ENCODE measurements at places on chromosomes 7 and 10. TPM values are rescaled to one million over a fixed set of nuclear protein-coding genes. Genes with fewer than 3 reads are reported as not detected.

The NPC1L1 gene
- polyA plus RNA-seq: 0.03 TPM

DNA sequence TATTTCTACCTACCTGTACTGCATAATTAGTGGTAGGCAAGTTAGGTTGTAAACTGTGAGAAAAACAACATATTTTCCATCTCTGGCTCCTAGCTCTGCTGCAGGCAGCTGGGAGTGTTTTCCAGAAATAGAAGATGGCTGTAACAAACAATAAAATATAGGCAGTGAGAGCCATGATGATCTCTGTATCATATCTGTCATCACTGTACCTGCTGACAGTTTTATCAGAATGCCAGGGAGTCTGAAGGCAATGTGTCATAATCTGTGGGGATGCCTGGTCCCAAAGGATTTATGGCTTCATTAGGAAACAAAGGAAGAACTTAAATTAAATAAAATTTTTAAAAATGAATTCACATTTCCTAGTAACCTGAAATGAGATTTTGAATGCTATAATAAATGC is 160.9 kb upstream of the SMIM30 start:
- no peak for DNase-seq

The MLXIPL gene
- polyA plus RNA-seq: 13.1 TPM

DNA sequence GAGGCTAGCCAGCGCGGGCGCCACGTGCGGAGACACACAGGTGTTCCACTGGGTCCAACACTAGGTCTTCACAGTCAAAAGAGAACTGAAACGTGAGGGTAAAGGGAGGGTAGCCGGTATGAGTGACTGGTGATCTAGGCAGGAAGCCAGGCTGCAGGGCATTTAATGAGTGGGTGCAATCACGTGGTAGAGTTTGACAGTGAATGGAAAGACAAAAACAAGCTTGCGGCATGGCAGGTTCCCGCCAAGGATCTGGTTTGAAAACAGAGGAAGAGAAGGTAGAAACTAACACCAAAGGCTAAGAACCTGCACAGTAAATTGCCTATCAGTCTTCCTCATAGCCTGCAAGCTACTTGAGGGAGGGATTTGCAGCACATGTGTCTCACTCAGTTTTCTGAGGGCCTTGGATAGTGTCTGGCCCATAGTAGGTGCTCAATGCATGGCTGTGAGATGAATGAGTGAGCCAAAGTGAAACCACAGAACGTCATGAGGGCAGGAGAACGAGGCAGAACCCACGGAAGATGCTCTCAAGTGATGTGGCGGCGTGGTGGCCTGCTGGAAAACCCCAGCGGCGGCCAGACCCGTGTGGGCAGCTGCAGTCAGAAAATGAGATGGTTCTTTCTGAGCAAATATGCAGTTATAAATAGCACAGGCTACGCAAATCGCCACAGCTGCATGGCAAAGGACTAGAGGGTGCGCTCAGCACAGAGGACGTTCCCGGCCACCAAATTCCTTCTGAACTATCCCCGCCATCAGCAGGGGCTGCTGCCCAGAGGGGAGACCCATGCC is 183.6 kb upstream of the NFE2L3 start:
- DNase-seq: no peak

The KEL gene
- 1.2 TPM for polyA plus RNA-seq

GRCh38 chr7:35241436-35241835 is 12.5 kb downstream of the TBX20 start:
- no peak for DNase-seq

GRCh38 chr10:62514079-62514693 is 140.0 kb downstream of the ZNF365 start:
- no peak for DNase-seq

DNA sequence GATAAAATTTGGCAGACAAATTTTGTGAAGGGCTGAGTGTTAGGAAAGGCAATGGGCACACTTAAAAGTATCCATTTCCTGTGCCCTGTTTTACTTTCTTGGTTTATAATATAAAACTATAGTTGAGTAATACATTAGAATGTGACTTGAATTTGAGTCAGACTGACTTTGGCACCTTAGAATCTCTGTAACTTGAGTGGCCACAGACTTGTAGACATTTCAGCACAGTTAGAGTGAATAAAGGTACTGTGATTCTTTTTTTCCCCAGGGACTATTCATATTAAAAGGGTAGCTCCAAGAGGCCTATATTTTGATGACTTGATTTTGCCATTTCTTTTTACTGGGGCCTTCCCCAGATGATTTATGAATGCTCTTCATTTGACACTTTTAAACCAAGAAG is 22.4 kb downstream of the GBF1 start:
- DNase-seq: no peak

GRCh38 chr7:103940382-103941268 is 48.8 kb downstream of the RELN start:
- no peak for DNase-seq

GRCh38 chr10:123554656-123555055 is 111.5 kb upstream of the GPR26 start:
- DNase-seq: no peak

- no peak for DNase-seq
Measured at GRCh38 chr7:107262857-107263256, 94.1 kb downstream of the HBP1 start.

The NXPH1 gene
- polyA plus RNA-seq: 0.45 TPM

The LIPK gene
- polyA plus RNA-seq: not detected

GRCh38 chr7:96719164-96719563 is 9.5 kb upstream of the SEM1 start:
- DNase-seq: peak; percentile 63

DNA sequence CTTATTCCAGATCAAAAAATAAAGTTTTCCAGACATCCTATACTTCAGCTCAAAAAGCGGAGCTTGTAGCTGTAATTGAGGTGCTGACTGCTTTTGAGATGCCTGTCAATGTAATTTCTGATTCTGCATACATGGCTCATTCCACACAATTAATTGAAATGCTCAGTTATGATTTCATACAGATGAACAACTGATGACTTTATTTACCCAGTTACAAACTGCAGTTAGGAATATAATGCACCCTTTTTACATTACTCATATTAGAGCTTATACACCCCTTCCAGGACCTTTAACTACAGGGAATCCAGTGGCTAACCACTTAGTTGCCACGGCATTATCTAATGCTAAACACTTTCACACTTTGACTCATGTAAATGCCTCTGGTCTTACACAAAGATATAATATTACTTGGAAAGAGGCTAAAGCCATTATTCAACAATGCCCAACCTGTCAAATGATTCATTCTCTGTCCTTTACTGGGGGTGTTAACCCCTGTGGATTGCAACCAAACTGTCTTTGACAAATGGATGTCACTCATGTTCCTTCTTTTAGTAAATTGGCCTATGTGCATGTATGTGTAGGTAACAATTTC is 147.3 kb downstream of the ZNF33B start:
- DNase-seq: no peak

GRCh38 chr7:108525327-108525984 is 479 bp downstream of the PNPLA8 start:
- peak; percentile 85 for DNase-seq

DNA sequence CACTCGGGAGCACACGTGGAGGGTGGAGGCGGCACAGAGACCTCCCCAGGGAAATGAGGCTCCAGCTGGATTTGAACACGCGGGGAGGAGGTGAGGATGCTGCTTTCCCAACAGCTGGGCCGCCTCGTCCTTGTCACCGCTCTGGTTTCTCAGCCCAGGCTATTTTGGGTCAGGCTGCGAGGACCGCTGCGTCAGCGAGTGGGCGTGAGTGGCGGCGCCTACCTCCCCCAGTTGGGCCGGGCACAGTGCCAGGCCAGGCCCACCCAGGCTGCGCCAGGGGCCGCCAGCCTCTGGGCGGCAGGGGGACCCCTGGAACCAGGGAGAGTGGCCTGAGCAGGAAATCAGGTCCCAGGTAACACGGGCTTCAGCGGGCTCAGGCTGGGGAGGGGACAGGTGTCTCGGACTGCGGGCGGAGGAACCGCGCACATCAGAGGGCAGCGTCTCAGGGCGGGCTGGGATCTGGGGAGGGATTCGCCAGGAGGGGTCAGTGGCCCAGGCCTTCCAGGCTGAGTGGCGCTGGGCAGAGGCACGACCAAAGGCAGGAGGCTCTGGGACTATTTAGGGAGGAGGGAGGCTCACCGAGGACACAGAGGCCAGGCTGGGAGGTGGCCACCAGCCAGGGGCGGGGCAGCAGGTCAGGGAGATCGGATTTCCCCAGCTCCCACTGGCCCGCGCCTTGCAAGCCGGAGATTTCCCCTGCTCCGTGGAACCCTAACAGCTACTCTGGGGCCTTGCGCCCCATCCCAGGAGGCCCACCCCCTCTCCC is 125.2 kb upstream of the RET start:
- peak; percentile 69 for DNase-seq

The AP1S1 gene
- 12.2 TPM for polyA plus RNA-seq

GRCh38 chr7:107224374-107225223 is 55.8 kb downstream of the HBP1 start:
- DNase-seq: no peak

DNA sequence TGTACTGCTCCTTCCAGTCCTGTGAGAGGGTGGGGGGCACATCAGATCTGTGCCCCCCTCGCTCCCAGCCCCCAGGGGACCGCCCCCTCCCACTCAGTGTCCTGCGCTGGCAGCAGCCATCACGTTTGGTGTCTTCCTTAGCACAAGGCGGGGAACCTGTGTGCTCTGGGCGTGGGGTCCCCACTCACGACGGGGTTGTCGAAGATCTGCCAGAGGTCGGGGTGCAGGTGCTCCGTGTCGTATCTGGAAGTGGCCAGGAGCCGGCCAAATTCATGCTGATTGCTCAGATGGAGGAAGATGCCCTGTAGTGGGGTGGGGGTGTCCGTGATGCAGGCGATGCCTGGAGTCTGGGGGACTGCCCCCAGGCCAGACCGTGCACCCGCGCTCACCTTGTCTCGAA is 7.2 kb downstream of the PLOD3 start:
- DNase-seq: no peak

- DNase-seq: no peak
Measured at GRCh38 chr7:47149208-47149839, 432.6 kb downstream of the TNS3 start.

The PRSS37 gene
- polyA plus RNA-seq: 0.23 TPM

The FAM241B gene
- 30.6 TPM for polyA plus RNA-seq

The ADRB1 gene
- 0.14 TPM for polyA plus RNA-seq

The FBXO24 gene
- polyA plus RNA-seq: 0.82 TPM

DNA sequence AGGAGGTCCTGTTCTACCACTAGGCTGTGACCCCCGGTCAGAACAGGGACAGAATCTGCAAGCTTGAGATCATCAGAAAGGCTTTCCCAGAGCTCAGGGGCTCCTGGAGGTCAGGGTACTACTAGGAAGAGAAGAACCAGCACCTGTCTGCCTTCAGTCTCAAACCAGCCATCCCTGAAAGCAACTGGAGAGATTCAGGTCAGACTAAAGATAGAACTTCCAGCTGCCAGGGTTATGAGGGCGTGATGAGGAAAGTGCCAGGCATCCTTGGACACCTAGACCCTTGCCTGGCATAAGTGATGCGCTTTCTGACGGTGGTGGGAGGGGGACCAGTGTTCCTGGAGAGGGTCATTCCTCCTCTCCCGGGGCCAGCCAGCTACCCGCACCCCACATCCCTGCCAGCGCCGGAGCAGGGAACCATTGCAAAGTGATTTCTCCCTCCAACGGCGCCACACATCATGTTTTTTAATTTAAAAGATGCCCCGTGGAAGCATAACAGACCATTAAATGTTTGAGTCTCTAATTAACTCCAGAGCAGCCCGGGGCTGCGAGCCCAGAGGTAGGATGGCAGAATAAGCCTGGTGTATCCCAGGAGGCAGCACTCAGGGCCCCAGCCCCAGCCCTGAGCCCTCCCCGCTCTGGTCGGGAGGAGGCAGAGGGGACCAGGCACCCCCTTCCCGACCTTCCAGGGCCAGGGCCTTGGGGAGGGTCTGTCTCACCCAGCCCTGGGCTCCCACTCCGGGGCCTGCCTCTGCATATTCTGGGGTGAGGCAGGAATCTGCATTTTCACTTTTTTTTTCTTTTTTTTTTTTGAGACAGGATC is 64.0 kb downstream of the ELFN1 start:
- DNase-seq: no peak

The HMX2 gene
- polyA plus RNA-seq: 3.4 TPM

GRCh38 chr10:30455816-30456215 is 21.8 kb downstream of the MAP3K8 start:
- DNase-seq: no peak

DNA sequence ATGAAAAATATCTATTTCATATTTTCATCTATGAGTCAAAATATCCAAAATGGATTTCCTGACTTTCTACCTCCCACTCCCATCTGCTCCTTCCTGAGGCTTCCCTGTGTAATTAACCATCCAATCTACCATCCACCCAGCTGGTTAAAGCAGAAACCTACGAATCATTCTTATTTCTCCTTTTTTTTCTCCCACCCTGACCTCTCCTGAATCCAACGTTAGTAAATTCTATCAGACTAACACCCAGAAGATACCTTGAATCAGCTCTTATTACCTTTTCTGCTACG is 3.7 kb upstream of the LIPF start:
- DNase-seq: no peak

The CDC14C gene
- polyA plus RNA-seq: not detected

The H2BK1 gene
- not detected for polyA plus RNA-seq

DNA sequence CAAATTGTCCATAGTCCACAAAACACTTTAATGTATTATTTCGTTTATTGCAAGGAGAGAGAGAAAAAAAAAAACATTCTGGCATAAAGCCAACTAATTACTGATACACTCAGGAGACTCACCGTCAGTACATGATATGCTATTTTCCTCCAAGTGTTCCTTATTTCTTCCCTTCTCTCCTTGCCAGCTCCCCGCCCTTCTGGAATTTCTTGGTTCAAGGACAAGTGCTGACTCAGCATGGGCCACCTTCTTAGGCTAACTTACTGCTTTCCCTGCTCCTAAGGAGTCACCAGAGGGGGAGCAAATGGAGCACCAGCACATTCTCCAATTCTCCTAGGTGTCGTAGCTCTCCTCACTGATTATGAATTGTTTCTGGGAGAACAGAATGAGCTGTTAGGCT is 133.8 kb upstream of the HDAC9 start:
- peak; percentile 95 for DNase-seq

The ZNF467 gene
- polyA plus RNA-seq: 0.30 TPM

The THSD7A gene
- 1.1 TPM for polyA plus RNA-seq

The TACR2 gene
- polyA plus RNA-seq: not detected

- DNase-seq: no peak
Measured at GRCh38 chr10:22427890-22428571, 82.7 kb downstream of the SPAG6 start.

- no peak for DNase-seq
Measured at GRCh38 chr10:104100795-104101194, 15.1 kb upstream of the COL17A1 start.

The TFAM gene
- polyA plus RNA-seq: 139 TPM

DNA sequence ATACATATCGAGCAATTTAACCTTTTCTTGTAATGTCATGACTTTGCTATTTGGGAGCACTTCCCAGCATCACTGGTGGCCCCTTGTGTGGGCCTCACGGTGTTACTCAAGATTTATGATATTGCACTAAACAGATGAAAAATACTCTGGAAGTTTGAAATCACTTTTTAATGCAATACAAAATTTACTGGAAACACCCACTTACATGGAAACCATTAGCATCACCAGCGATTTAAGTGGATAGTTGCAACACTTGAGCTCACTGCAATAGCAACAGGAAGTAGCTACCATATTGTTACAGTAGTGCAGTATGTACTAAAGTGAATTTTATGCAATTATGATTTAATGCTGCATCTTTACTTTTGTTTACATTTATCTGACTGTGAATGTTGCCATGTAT is 184.4 kb downstream of the MDFIC start:
- DNase-seq: no peak

- DNase-seq: no peak
Measured at GRCh38 chr10:103618575-103619423, 125.3 kb downstream of the NEURL1 start.

The TECTB gene
- polyA plus RNA-seq: not detected
